Gastroesophageal sphincter (tissue), 4 donors: ENCODE measurements at places on chromosomes 1 and 21. TPM values are rescaled to one million over a fixed set of nuclear protein-coding genes. Genes with fewer than 3 reads are reported as not detected.

PDPN gene
- 31.6 TPM for total RNA-seq

- ATAC-seq, result no peak
- H3K27ac ChIP-seq, result no peak overlapping the region
- H3K4me3 ChIP-seq, result no peak overlapping the region
- no peaks in the 10 kb centered on the region for H3K4me1 ChIP-seq
Observed at GRCh38 chr1:206892351-206892984, 4.8 kb upstream of the IL24 start.

GRCh38 chr1:17831597-17831996, 76.5 kb downstream of the ACTL8 start:
- ATAC-seq, result no peak
- H3K36me3 ChIP-seq, result no peaks in the 10 kb centered on the region
- H3K27me3 ChIP-seq, result peaks cover 77% of the 10 kb centered on the region
- H3K4me1 ChIP-seq, result no peaks in the 10 kb centered on the region
- H3K27ac ChIP-seq, result no peak overlapping the region

GRCh38 chr21:25791319-25791718, 56.5 kb downstream of the GABPA start:
- H3K27ac ChIP-seq, result no peak overlapping the region
- H3K36me3 ChIP-seq, result no peaks in the 10 kb centered on the region
- peaks cover 10% of the 10 kb centered on the region for H3K4me1 ChIP-seq
- H3K27me3 ChIP-seq, result peaks cover 16% of the 10 kb centered on the region
- ATAC-seq, result no peak
- H3K4me3 ChIP-seq, result no peak overlapping the region

DNA sequence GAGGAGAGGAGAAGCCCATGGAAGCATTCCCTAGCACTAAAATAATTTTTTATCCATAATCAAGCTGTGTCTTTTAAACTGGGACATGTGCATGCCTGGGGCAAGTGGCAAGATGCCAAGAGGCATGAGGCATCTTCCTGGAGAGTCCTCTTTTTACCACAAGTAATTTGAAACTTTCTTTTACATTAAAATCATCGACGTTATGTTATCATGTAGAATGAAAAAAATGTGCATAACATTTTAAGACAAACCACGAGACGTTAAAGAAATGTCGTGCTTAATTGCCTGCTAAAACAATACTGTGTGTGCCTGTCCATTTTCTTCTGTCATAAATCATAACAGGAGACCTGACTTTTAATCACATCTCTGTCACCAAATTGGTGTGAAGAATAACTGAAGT, 1.5 kb downstream of the STYXL2 start:
- no peak overlapping the region for H3K27ac ChIP-seq
- no peak overlapping the region for H3K4me3 ChIP-seq
- H3K27me3 ChIP-seq, result peaks cover 4% of the 10 kb centered on the region
- H3K36me3 ChIP-seq, result no peaks in the 10 kb centered on the region

DNA sequence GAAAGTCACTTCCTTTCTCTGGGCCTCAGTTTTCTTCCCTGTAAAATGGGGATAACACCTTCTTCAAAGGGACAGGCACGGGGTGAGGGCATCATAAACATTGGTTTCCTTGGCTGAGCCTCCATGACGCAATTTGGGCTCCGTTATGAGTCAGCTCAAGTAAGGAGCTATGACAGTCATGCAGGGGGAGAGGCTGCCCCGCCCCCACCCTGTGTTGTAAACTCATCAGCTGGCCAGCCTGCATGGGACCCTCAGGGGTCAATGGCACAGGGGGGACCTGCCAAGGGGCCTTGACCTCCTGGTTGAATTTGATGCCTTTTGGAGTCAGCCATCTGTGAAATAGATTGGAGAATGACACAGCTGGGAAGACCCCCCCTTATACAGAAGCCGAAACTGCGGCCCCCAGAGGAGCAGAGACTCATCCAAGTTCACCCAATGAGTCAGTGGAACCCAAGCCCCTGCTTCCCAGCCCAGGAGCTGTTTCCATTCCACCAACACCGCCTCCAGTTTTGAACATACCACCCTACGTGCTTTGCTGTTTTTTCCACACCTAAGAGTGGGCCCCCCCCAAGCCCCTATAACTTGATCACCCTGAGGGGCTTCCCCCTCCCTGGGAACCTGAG, 36.8 kb upstream of the RUNX3 start:
- ATAC-seq, result no peak
- no peaks in the 10 kb centered on the region for H3K36me3 ChIP-seq
- no peaks in the 10 kb centered on the region for H3K4me1 ChIP-seq
- H3K27me3 ChIP-seq, result peaks cover 87% of the 10 kb centered on the region

- ATAC-seq, result no peak
- H3K27me3 ChIP-seq, result no peaks in the 10 kb centered on the region
- H3K4me1 ChIP-seq, result no peaks in the 10 kb centered on the region
- no peak overlapping the region for H3K27ac ChIP-seq
Observed at GRCh38 chr1:162360237-162360873, 16.3 kb downstream of the SPATA46 start.

DNA sequence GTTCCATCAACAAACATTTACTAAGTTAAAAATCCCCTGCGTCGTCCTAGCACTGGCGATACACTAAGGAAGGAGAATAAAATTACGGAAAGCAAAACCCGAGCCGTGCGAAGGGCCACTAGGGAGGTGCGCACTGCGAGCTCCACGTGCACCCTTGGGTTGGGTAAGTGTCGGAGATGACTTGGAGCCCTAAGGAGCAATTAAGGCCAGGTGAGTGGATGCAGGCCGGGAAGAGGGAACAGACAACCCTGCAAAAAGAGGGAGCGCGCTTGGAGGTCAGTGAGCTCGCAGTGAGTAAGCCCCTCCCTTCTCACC, 704 bp downstream of the WDR4 start:
- no peak for ATAC-seq
- peak overlapping the region; percentile 95 for H3K27ac ChIP-seq
- H3K36me3 ChIP-seq, result no peaks in the 10 kb centered on the region

DNA sequence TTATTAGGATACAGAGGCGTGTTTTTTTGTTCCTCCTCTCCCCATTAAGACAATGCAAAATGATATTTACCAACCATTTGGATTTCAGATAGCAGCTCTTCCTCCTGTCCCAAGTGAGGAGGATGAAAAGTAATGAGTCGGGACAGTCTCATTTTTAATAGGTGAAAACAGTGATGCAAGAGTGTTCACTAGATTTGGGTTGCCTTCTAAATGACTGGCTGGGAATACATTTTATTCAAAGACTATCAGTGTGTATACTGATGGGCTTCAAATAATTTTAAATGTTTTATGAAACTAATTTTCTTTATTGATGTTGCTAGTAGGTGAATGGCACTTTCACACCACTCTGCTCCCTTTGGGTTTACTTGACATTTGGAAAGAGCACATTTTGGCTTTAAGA, 2.1 kb downstream of the RCOR3 start:
- peak overlapping the region; percentile 96 for H3K4me3 ChIP-seq
- H3K36me3 ChIP-seq, result no peaks in the 10 kb centered on the region

DNA sequence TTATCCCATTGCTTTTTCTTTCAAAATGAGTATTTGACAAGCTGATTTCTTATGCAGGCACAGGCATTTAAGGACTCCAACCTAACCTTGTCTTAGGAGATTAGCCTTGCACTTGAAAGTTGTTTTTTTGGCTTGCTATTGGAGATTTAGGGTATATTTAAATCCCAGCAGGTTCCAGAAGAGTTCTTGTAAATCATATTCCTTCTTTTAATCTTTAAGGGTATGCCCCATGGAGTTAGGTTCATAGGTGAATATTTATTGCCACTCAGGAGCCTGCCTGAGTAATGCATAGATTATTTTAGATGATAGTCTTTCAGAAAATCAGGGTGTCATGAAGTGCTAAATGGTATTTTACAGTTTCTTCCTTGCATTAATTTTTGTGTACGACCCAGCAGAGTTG, 146.5 kb downstream of the PATJ start:
- H3K4me1 ChIP-seq, result peaks cover 43% of the 10 kb centered on the region
- no peak overlapping the region for H3K4me3 ChIP-seq
- no peak overlapping the region for H3K27ac ChIP-seq
- no peak for ATAC-seq
- H3K27me3 ChIP-seq, result no peaks in the 10 kb centered on the region

DNA sequence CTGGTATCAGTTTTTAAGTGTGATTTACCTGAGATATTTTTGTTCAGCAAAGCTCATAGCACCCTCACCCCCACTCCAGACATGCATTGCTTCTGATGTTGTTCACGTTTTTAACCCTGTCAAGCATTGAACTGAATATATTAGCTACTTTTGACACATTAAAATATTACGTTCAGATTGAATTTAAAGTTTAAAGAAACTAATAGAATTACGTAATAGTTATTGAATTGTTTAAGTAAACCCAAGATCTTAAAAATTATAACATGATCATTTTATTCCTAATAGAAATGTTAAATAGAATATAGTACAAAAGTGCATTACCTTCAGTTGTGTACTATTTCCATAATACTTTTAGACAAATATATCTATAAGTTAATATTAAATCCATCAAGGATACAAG, 18.9 kb downstream of the GLRX2 start:
- no peaks in the 10 kb centered on the region for H3K27me3 ChIP-seq
- peaks cover 64% of the 10 kb centered on the region for H3K36me3 ChIP-seq
- no peak overlapping the region for H3K27ac ChIP-seq
- H3K4me3 ChIP-seq, result no peak overlapping the region

- no peaks in the 10 kb centered on the region for H3K27me3 ChIP-seq
- H3K27ac ChIP-seq, result no peak overlapping the region
- H3K36me3 ChIP-seq, result no peaks in the 10 kb centered on the region
- H3K4me3 ChIP-seq, result no peak overlapping the region
Observed at GRCh38 chr1:190649553-190649952, 171.9 kb upstream of the BRINP3 start.

COL16A1 gene
- total RNA-seq, result 67.2 TPM

- ATAC-seq, result no peak
- H3K27ac ChIP-seq, result peak overlapping the region; percentile 13
- peaks cover 15% of the 10 kb centered on the region for H3K4me1 ChIP-seq
- no peaks in the 10 kb centered on the region for H3K36me3 ChIP-seq
Observed at GRCh38 chr1:212291505-212292134, 6.4 kb downstream of the PPP2R5A start.

DNA sequence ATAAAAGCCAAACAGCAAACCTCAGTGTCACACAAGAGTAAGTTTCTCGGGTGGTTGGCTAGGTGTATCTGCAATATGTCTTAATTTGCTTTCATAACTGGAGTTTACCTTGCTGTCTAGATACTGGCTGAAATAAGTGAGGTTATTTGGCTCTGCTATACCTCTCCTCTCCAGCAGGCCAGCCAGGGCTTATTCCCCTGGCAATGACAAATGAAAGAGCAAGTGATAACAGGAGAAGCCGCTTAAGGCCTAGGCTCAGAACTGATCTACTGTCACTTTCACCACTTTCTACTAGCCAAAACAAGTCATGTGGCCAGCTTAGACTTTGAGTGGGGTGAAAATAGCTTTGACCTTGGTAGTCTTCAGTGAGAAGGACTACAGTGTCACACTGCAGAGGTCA, 4.8 kb upstream of the RPE65 start:
- no peaks in the 10 kb centered on the region for H3K36me3 ChIP-seq
- no peak for ATAC-seq
- H3K27ac ChIP-seq, result no peak overlapping the region
- no peaks in the 10 kb centered on the region for H3K4me1 ChIP-seq
- no peaks in the 10 kb centered on the region for H3K27me3 ChIP-seq

GRCh38 chr1:20615946-20616846, 17.1 kb upstream of the PINK1 start:
- no peak overlapping the region for H3K4me3 ChIP-seq
- H3K27me3 ChIP-seq, result no peaks in the 10 kb centered on the region
- no peaks in the 10 kb centered on the region for H3K36me3 ChIP-seq
- peak overlapping the region; percentile 12 for H3K27ac ChIP-seq
- ATAC-seq, result no peak

CD48 gene
- 2.2 TPM for total RNA-seq
